ENCODE measurements at places on chromosomes 6 and 20.

DNA sequence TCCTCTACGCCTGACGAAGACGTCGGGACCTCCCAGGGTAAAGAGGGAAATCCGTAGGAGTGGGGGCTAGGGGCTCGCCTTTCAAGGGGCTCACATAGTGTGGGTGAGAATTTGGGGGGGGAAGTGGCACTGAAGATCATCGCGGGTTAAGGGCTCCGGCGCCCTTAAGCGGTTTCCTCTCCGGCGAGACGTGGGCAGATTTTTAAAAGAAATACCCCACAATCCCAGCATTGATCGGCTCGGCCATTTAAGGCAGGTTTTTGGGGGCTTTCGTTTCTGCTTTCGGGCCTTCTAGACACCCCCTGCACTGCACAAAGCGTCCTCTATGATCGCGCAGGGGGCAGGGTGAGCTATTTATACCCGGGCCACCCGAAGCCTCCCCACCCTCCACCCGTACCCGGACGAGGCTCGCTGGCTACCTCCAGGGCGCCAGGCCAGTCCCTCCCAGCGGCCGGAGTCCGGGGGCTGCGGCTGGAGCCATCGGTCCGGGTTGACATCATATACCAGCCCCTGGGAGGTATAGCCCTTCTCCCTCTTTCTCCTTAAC lies 1.2 kb downstream of the NKX2-2 start:
- peak; percentile 76 for DNase-seq

- no peak for DNase-seq
Observed at GRCh38 chr6:441126-441920, 49.8 kb downstream of the IRF4 start.

GRCh38 chr6:72819609-72820008 lies 197.7 kb downstream of the KCNQ5 start:
- DNase-seq = no peak

DNA sequence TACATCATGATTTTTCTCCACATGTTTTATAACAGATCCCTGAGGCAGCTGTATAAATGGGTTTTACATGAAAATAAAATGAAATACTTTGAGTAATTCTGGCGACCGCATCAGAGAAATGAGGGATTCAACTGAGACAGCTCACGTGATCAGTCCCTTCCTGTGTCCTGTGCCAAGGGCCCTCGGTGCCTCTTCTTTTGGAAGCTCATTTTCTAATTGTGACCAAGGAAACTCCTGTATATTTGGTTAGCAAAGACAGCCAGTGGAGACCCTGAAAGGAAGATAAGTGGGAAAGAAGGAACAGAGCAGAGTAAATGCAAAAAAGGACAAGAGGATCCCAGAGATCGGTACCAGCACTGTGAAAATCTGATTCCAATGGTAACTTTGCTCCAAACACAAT lies 129.9 kb downstream of the FYN start:
- no peak for DNase-seq

GRCh38 chr20:33139467-33139866 lies 28.5 kb upstream of the BPIFA2 start:
- DNase-seq = no peak

Data from head of caudate nucleus (tissue), 42 donors.